ENCODE measurements at places on chromosomes 16 and 17.

GRCh38 chr16:68031951-68032350 is 8.9 kb downstream of the DUS2 start:
- DNase-seq: no peak

- DNase-seq: no peak
Observed at GRCh38 chr17:73282629-73283028, 20.9 kb upstream of the CPSF4L start.

DNA sequence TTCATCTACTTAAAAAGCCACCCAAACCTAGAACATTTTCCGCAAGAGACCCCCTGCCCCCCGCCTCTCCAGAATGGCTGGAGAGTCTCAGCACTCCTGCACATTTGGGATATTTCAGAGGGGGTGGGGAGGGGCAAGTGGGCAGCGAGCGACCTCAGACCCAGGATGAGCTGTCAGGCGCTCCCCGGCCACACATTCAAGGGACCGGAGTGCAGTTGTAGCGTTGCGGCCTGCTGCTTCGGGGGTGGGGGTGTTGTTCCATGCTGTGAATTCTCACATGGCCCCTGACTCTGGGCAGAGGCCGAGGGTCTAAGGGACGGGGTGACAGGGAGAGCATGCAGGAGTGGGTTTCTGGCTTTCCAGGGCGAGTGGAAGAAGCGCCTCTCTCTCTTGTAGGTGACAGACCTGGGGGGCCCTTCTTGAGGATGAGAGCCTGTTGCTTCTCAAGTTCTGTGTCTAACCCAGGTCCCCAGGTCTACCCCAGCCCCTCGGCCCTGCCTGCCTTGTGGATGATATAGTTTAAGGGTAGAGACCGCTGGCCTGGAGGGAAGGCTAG is 231.2 kb downstream of the SEC14L1 start:
- DNase-seq: no peak

DNA sequence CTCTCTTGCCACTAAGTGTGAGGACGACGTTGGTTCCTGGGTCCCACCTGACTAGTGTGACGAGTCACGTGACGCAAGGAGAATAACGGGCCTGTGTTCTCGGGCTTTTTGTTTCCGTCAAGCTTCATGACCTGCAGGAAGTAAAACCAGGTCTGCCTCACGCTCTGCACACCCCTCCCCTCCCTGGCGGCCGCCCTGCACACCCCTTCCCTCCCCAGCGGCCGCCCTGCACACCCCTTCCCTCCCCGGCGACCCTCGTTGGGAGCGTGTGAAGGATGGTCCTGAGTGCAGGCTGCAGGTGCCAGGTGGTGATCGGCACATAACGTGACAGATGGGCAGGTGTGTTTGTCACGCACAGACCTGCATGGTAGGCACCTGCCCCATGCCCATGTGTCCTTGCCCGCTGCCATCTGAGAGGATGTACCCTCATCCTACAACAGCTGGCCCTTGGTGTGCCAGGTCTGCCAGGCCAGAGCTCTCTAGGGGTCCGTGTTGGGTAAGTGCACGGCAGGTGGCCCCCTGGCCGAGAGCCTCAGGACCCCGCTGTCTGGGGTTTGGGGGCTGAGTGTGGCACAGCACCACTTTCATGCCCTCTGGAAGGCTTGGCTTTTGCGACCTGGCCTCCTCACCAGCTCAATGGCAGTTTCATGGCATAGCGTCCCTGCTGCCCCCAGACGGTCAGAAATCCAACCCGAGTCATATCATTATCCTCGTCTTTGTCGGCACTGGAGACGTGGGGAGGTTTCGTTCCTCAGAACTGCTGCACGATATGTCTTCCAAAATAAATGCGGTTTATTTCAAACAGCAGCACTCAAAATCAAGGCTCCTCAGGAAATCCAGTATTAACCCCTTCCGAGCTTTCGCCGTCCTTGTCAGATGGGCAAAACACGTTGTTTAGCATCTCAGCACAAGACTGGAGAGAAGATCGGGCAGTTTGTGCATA is 191.8 kb upstream of the CHMP6 start:
- no peak for DNase-seq

DNA sequence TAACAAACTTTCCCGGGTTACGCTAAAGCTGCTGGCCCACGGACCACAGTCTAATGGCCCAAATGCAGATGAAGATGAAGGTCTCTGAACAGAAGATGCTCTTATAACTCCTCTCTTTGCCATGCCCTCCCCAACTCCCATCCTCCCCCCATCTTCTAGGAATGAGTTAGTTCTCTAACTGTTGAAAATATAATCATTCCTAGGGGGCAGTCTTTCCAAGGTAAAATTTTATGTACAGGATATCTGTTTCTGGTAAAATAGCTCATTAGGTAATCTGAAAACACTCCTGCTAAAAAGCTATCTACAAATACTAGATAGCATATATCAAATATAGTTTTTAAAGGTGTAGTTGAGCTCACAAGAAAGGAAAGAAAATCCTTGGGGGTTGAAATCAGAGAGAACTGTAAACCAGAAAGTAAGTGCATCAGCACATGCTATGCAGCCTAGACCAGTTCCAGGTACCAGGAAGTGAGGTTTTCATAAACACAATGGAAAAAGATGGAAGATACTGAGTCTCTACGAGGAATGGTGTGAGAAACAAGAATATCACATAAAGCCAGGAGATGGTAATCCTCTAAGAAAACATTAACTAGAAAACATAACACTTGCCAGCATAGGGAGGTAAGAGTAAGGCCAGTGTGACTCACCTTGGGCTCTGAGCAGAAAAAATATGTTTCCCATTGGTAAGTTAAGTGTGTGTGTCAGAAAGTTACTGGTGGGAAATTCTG is 38.1 kb downstream of the CMC2 start:
- peak; percentile 56 for DNase-seq

DNA sequence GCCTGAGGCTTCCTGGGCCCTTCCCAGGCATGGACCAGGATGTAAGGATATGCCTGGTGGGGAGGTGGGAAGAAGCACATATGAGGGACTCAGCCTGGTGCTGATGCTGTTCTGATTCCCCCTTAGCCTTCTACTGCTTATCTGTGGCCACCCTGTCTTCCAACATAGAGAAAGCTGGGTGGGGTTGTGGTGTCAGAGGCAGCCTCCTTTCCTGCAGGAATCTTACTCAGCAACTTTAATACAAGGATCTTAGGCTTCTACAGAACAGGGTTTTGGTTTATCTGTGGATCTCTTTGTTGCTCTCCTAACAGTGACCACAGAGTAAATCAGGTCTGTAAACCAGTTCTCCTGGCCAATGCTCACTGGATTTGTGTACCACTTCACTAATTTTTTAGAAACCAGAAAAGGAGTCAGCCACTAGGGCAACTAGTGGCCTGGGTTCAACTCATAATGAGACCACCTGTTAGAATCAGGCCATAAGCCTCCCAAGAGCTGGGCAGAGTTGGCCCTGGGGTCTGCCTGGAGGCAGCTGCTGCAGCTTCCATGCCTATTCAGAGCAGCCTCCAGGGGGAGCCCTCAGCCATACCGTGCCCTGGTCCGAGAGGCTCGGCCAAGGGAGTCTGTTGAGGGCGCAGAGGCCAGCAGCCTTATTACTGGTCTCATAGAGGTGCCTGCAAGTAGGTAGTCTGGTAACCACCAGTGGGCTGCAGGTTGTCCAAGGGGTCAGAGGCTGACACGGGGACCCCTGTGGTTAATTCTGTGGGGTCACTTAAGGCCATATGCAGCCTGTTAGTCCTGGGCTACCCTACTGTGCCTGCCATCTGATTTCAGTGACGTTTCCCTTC is 7.1 kb downstream of the HAS3 start:
- DNase-seq: peak; percentile 25

- DNase-seq: no peak
Observed at GRCh38 chr17:82808006-82808405, 31.8 kb downstream of the ZNF750 start.

DNA sequence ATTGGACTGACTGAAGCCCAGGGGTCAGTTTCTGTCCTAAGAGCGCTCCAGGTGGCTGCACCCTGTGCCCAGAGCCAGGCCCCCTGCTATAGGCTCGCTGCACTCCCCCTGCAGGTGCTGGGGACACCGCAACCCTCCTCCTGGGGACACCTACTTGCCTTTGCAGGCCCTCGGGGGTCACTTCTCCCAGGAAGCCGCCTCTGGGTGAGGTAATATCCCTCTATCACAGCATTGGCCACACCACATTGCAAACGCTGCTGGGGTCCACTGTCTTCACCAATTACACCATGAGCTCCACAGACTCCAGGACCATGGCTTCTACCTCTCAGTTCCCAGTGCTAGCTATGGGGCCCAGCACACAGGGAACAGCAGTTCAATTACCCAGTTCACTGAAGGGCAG is 14.9 kb downstream of the USP36 start:
- DNase-seq: no peak

GRCh38 chr16:29811896-29812665 is at the start of gene PRRT2:
PRRT2 (plus strand) TSS chr16:29812193; CDS start chr16:29813055, 862 bp downstream.
- peak; percentile 66 for DNase-seq

DNA sequence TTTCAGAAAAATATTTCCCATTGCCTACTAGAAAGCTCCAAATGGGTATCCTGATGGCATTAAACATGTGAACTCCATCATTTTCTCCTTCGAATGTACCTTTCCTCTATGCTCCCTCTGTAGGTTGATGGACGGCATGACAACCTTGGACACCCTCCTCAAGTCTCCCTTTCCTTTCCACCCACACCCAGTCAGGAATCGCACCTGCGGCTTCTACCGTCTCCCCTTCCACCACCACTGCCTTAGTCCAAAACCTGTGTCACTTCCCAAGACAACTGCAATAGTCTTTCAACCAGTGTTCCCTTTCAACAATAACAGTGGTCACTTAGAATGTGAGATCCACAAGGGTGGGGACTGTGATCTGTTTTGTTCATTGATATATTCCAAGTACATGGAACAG is 233.1 kb upstream of the AXIN2 start:
- peak; percentile 26 for DNase-seq

DNA sequence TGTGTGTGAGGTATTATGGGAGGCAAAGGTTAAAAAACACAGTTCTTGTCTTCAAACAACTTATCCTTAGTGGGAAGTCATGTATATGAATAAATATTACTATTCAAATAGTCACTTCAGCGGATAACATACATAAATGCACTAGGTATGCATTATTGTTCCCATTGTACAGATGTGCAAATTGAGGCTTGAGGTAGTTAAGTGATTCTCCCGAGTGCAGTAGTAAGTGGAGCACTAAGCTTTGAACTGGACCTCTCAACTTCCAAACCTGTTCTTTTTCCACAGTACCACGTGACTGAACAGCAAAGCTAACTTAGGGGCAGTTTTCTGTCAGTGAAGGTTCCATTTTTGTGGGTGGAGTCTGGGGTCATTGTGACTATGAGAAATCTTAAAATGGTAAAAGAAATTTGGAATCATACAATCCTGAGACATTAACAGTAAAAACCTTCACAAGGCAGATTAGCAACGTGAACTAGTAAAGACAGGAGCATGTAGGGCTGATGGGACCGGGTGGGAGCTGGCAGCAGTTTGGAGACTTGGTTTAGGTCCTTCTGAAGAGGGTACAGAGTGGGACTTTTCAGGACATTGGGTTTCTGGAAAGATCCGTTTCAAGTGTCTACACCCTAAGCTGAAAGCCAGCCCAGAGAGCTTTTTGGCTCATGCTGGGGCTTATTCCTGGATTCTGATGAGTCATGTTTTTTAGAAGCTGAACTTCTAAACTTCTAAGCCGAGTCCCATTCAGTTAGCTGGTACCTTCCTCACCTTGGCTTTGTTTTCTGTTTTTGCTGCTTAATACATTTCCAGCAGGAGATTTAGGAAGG is 204.9 kb downstream of the PRKCA start:
- peak; percentile 80 for DNase-seq

GRCh38 chr17:16439303-16439791 is 24.0 kb downstream of the TRPV2 start:
- no peak for DNase-seq

DNA sequence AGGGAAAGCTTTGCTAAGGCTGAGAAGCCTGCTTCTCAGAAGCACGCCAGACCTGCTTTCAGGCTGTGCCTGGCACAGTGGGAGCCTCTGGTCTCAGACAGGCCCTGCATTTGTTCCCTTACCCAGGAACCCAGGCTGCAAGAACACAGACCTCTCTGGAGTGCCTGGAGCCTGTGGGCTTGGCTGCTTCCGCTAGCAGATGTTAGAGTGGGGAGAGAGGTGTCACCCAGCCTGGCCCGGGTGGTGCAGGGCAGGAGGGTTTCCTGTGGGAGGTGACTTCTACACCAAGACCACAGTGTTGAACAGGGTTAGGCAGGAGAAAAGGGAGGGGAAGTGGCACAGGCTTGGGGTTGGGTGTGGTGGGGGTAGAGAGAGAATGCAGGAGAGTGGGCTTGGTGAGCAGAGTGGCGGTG is 35.8 kb upstream of the ADGRG1 start:
- DNase-seq: no peak

DNA sequence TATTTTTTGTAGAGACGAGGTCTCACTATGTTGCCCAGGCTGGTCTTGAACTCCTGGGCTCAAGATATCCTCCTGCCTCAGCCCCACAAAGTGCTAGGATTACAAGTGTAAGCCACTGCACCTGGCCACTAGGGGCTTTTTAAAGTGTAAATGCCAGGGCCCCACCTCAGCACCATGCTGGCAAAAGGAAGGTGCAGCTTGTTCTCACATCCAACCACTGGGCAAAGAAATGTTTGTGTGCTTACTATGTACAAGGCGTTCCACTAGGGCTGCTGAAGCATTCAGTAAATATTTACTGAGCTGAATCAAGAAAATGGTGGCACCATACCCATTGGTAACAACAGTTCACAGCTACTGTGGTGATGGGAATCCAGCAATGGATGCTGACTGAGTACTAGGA is 22.6 kb downstream of the COG1 start:
- no peak for DNase-seq

GRCh38 chr17:50584749-50585148 is 24.2 kb downstream of the CACNA1G start:
- no peak for DNase-seq

GRCh38 chr16:22635801-22636200 is 125.1 kb downstream of the NPIPB5 start:
- no peak for DNase-seq

- DNase-seq: no peak
Observed at GRCh38 chr17:78493853-78494695, 83.1 kb downstream of the DNAH17 start.

GRCh38 chr17:77506371-77506991 is 365.7 kb downstream of the SEC14L1 start:
- no peak for DNase-seq

- DNase-seq: no peak
Observed at GRCh38 chr17:44074911-44075285, 4.4 kb downstream of the G6PC3 start.

DNA sequence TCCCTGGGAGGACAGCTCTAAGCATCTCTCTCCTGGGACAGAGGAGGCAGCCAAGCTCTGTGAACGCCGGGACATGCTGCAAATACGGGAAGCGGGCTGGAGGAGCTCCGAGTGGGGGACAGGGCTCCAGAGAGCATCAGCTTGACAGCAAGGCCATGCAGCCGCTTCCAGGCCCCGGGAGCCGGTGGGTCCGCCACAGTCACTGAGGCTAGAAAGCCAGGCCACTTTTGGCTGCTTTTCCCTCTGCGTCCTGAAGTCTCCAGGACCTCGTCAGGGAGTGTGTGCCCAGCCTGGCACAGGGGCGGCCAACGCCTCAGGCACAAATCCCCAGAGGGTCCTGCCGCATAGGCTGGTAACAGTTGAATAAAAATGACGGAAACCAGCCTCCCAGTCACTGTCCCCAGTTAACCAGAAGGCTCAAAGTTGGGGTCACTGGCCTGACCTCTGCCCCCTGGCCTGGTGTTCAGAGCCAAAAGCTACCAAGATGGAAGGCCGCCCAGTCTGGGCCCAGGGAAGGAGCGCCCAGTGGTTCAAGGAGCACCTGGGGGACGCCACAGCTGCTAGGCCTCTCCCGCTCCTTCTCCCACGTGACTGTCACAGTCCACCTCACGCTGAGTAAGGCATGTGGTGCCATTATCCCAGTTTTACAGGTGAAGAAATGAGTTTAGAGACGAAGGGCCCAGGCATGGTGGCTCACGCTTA is 3.2 kb upstream of the TRIM65 start:
- no peak for DNase-seq
